Activated T-cell treated with anti-CD3 and anti-CD28 coated beads, Interleukin-2, amount 50 U/mL, for 4 hours (primary cell): ENCODE measurements at places on chromosomes 6 and 20. TPM values are rescaled to one million over a fixed set of nuclear protein-coding genes. Genes with fewer than 3 reads are reported as not detected.

Gene SLC2A10
- not detected for total RNA-seq

Gene SASH1
- total RNA-seq: 0.30 TPM

Gene MLIP
- total RNA-seq: not detected

Gene EYA2
- not detected for total RNA-seq

Gene POM121L2
- not detected for total RNA-seq

Gene SIRPB2
- not detected for total RNA-seq

Gene KIAA1755
- total RNA-seq: not detected
